Temporal lobe (tissue), 4 donors: ENCODE measurements at places on chromosomes 12 and 14. TPM values are rescaled to one million over a fixed set of nuclear protein-coding genes. Genes with fewer than 3 reads are reported as not detected.

OR6J1 gene
- total RNA-seq = not detected

DNAJC22 gene
- total RNA-seq = under 0.01 TPM

AQP5 gene
- total RNA-seq = 0.74 TPM

SLCO1A2 gene
- total RNA-seq = 11.1 TPM

APOF gene
- not detected for total RNA-seq

DHRS7 gene
- 34.4 TPM for total RNA-seq

OSBPL8 gene
- total RNA-seq = 125 TPM

ERBB3 gene
- 6.4 TPM for total RNA-seq

SLC22A17 gene
- 155 TPM for total RNA-seq

SMOC1 gene
- 22.6 TPM for total RNA-seq

SLC2A14 gene
- under 0.01 TPM for total RNA-seq

BMP4 gene
- total RNA-seq = 0.98 TPM

RAB15 gene
- 21.9 TPM for total RNA-seq

KRT6B gene
- 0.25 TPM for total RNA-seq

CLEC1B gene
- total RNA-seq = not detected

SERPINA5 gene
- not detected for total RNA-seq

INHBC gene
- total RNA-seq = not detected

MTERF2 gene
- total RNA-seq = 22.1 TPM

C12orf60 gene
- 1.2 TPM for total RNA-seq

PPP4R4 gene
- total RNA-seq = 0.49 TPM

ASCL4 gene
- total RNA-seq = not detected

TSPAN11 gene
- total RNA-seq = 5.7 TPM

CCDC92 gene
- total RNA-seq = 19.7 TPM

SALL2 gene
- 26.3 TPM for total RNA-seq

B4GALNT3 gene
- total RNA-seq = 1.5 TPM

BICD1 gene
- total RNA-seq = 50.2 TPM

KCNA5 gene
- total RNA-seq = 6.6 TPM

EML1 gene
- 110 TPM for total RNA-seq
